ENCODE measurements at places on chromosomes 4 and X.

- no peak for DNase-seq
Measured at GRCh38 chrX:84737471-84737871, 235.2 kb upstream of the HDX start.

DNA sequence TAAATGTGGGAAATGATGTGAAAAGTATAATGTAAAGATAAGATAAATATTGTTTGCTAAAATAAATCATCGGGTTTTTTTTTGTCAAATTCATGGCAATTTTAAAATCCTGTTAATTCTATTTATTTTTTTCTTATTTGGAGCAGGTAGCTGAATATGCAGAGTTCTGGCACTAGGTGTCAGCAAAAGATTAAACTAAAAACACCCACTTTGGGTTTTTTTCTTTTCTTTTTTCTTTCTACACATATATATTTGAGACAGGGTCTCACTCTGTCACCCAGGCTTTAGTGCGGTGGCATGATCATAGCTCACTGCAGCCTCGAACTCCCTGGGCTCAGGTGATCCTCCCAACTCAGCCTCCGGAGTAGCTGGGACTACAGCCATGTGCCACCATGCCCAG, 6.9 kb upstream of the RAP2C start:
- no peak for DNase-seq

DNA sequence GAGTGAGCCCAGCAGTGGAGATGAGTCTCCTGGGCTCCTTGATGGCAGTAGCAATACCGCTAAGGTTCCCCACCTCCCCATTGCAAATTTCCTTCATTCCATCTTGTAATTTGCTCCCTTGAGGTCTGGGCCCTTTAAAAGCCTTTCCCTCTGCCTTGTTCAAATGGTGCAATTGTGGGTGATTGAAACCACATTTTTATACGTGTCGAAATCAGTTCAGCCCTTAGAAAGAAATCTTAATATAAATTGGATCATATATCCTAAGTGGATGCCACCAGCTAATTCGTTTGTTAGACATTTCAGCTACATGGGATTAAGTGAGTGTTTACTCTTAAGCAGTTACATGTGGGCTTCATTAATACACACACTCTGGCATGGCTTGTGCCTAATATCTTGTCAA, 68.6 kb downstream of the NHS start:
- DNase-seq: no peak

DNA sequence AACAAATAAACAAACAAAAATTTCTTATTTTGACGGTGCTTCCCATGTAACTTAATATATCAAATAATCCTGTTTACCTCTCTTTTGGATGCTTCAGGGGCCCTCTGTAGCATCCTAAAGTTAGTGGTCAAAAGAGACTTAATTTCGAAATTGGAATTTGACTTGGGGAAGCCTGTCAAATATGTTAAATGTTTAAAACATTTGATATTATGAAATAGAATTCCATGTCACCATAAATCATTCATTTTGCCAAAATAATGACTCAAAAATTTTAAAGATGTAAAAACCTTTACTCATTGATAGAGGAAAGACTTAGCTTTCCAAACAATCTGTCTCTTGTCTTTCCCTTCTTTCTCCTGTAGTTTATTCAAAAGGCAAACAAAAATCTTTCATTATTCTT, 20.6 kb upstream of the TEX13A start:
- DNase-seq: no peak

DNA sequence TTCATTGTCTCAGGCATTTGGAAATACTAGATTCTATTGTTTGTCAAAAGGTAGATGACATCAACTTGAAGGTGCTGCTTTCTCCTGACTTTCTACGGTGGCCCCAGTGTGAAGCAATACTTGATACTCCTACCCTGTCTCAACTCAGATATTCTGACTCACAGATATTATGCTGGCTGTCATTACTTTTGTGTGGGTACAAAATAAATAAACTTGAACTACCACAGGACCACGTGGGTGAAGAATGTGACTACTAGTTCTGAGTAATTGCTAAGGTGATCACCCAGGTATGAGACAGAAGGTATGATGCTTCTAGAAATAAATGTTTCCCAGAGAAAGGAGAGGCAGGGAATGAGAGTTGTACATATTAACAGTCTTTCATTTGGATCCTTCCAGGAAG, 275.3 kb upstream of the SPOCK3 start:
- no peak for DNase-seq

- no peak for DNase-seq
Measured at GRCh38 chr4:76250962-76251361, 559 bp upstream of the FAM47E start.

DNA sequence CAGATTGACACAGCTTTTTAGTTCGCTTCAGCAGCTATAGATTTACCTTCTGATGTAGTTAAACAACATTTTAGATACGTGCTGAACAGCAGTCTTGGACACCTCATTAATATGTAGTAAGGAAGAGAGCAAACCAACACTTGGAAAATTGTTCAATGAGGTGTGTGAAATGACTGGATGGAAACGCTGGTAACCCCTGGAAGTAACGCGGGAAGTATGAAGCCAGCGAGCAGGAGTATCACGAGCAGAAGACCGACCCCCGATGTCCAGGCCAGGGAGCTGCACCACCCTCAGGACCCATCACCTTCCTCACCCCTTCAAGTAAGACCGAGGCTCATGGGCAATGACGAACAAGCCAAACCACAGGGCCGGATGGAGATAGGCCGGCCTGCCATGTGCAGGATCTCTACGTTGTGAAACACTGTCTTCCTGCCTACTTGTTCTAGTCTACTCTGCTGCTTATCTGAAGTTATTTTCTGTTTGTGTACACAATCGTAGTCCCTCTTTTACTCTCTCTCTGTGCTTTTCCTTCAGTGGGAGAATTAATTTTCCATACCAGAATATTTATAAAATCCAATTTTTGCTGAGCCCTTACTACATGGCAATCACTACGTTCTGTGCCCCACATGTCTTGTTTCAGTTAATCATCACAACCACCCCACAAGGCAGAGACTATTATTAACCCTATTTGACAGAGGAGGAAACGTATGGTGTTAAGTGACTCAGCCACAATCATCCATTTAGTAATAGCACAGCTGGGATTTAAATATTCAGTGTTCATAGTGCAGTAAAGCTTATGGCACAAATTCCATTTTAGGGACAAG, 221.7 kb downstream of the APBB2 start:
- DNase-seq: no peak

DNA sequence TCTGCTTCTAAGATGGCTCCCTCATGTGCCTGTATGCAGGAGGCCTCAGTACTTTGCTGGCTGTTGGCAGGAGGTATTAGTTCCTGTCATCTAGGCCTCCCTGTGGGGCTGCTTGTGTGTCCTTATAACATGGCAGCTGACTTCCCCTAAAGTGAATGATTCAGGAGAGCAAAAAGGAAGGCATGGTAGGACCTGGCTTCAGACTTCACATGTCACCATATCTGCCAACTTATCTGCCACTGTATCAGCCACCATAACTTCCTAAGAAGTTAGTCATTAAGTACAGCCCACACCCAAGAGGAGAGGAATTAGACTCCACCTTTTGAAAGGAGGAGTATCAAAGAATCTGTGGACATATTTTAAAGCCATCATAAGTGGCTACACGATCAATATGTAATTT, 122.5 kb downstream of the UCHL1 start:
- no peak for DNase-seq

- no peak for DNase-seq
Measured at GRCh38 chrX:56798866-56799758, 70.1 kb downstream of the NBDY start.

GRCh38 chrX:53377464-53377863, 45.0 kb downstream of the SMC1A start:
- no peak for DNase-seq

DNA sequence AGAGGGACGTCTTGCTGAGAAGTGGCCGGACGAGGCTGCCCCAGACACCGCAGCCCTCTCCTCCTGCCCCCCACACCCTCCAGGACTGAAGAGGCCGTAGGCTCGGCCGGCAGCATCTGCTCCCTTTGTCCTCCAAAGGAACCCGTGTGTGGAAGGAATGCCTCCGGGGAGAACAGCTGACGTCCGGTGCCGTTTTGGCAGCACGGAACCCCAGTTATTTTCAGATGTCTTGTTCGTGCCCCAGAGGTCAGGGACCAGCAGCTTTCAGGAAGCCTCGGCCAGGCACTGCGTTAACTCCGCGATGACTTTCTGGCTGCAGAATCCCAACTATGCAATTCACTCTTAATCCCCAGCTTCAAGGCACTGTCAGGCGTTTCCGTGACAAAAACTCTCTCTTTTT, 10.9 kb upstream of the PPP2R3B start:
- no peak for DNase-seq

- DNase-seq: no peak
Measured at GRCh38 chr4:169484485-169484884, 127.9 kb downstream of the NEK1 start.

DNA sequence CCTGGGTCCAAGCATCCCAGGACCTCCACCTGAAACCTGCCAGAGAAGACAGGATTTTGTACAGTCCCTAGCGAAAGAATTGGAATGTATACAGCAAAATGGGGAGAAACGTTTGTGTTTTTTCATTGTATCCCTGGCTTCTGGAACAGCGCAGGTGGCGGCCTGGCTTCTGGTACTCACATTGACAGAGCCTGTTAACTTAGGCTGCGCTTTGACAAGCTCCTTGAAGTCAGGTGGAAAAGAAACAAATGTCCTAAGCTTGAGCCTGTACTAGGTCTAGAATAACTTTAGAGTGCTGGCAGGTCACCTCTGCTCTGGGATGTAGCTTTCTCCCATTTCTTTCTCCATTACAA, 343.7 kb upstream of the KLF3 start:
- no peak for DNase-seq

GRCh38 chrX:866441-866990, 235.9 kb downstream of the SHOX start:
- no peak for DNase-seq

DNA sequence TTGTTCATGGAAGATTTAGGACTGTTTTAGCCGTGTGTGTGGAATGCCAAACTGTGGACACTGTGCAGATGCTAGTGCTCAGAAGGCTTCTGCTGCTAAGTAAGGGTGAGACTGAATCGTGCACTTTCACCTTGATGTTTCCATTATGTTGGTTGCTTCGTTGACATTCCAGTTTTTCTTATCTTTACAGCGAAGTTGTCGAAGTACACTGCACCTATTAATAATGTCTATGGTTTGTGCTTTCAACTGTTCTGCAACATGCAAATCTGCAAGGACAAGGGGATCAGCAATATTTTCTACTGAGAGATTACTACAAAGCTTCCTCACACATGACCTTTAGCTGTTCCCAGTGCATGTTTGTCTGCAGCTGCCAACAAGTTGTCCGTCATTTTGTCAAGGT, 67.7 kb downstream of the UGT2A3 start:
- no peak for DNase-seq

GRCh38 chr4:140359562-140360427, 13.7 kb upstream of the SCOC start:
- peak; percentile 69 for DNase-seq

DNA sequence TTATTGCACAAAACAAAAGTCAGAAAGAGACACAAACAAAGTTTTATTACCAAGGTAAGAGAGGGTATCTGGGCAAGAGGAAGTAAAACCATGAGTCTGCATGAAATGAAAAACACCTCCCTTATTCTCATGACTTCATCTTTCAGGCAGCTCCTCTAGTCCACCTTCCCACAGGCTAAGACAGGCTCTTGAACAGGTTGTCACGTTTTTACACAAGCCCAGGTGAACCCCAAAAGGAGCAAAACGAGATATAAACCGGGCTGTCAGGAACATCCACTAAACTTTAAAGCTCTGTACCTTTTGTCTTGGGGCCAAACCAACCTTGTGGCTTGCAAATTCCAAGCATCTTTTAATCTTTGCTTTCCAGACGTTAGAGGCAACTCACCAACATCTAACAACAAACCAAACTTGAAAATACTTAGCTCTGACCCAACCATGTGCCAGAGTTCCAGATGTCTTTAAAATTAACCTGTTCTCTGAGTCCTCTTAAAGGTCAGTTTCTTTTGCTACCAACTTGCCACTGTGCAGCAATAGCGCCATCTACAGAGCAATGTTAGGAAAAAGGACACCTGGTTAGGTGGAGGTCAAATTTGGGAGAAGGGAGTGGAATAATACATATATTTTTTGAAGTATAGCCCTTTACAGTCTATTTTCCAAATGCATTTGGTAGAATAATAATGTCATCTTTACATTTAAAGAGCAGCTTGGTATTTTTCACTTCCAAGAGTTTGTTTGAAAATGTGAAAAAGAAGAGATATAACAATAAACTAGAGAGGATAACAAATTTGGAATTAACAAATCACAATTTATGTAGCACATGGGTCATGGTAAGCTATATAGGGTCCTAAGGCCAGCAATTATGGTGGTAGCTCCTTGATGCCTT, 73.1 kb downstream of the QRFPR start:
- no peak for DNase-seq

DNA sequence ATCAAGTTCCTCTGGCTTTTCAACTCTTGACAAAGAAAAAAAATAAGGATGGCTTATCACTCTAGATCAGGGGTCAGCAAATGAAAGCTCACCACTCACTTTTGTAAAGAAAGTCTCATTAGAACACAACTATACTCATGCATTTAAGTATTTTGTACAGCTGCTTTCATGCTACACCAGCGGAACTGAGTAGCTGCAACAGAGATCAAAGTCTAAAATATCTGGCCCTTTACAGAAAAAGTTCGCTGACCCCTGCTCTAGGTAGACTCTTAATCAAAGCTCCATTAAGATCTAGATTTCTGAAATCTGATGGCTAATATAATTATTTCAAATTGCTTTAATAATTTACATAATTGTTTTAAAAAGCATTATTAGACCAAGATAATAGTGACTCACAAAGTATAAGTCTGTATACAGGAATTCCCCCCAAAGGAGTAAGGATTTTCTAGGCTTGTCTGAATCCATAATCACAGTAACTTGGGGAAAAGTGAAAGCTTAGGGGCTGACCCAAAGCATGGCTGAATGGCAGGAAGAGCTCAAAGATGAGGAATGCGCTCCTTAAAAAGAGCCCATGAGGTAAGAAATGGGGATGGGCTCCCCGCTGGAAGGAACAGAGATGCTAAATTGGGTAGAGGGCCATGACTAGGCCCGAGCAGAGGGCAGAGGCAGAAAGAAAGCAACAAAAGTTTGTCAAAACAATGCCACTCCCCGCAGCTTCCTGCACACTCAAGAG, 140.3 kb downstream of the SH3KBP1 start:
- DNase-seq: no peak

GRCh38 chr4:85368932-85369331, 106.0 kb upstream of the ARHGAP24 start:
- no peak for DNase-seq

DNA sequence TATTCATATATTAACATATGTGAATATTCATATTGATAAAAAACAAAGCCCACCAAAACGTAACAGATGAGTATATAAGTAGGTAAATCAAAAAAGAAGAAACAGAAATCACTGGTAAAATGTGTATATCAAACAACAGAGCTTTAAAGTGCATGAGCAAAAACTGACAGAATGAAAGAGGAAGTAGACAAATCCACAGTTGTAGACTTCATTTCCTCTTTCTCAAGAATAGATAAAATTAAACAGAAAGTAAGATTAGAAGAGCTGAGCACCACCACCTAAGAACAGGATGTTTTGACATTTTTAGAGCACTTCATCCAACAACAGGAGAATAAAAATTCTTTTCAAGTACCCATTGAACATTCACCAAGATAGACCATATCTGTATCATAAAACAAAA, 64.6 kb downstream of the CNKSR2 start:
- no peak for DNase-seq

GRCh38 chrX:132017431-132018185, 5.5 kb upstream of the STK26 start:
- DNase-seq: no peak
